ENCODE measurements at places on chromosomes 12 and 14.

DNA sequence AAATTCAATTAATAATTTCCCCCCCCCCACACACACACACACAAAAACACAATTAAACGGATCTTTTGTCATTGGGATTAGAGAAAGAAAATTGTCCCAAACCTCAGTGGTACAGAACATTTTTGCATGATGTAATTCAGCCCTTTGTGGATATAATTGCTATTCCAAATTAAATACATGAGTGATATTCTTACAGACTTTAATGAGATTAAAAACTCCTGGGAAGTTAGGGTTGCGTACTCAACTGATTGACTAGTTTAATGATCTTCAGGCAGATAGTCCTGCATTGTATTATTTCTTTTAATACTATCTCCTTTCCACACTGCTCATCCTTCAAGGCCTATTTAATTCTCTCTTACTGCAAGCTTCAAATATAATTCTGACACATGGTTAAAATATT lies 711.8 kb upstream of the LRFN5 start:
- DNase-seq: no peak

- no peak for DNase-seq
Measured at GRCh38 chr12:63805704-63806672, 26.3 kb downstream of the RXYLT1 start.

GRCh38 chr12:80313209-80313608 lies 130.8 kb upstream of the PTPRQ start:
- DNase-seq: no peak

GRCh38 chr14:94393474-94393873 lies 5.1 kb upstream of the SERPINA1 start:
- DNase-seq: no peak

DNA sequence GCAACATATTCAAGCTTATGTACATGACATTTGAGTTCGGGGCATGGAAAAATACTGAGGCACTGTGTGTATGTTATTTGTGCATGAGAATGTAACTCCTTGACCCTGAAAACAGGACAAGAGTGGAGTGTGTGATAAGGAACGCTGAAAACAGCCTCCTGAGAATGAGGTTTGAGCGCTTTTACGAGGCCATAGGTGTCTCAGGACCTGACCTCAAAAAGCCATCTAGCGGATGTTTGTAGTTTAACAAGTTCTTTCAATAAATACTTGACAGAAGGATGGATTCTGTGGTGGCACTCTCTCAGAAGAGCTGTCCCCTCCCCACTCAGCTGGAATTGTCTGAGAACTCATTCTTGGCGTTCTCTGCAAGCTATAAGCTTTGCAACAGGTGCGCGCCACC lies 350.5 kb upstream of the TMTC1 start:
- no peak for DNase-seq

Measured in activated T-helper 1 cell treated with Interleukin-2 at 50 U/mL for 16 hours (primary cell).